ENCODE measurements at places on chromosomes 1 and 21.

GRCh38 chr1:204469304-204469703 lies 25.3 kb downstream of the PIK3C2B start:
- DNase-seq, result no peak

DNA sequence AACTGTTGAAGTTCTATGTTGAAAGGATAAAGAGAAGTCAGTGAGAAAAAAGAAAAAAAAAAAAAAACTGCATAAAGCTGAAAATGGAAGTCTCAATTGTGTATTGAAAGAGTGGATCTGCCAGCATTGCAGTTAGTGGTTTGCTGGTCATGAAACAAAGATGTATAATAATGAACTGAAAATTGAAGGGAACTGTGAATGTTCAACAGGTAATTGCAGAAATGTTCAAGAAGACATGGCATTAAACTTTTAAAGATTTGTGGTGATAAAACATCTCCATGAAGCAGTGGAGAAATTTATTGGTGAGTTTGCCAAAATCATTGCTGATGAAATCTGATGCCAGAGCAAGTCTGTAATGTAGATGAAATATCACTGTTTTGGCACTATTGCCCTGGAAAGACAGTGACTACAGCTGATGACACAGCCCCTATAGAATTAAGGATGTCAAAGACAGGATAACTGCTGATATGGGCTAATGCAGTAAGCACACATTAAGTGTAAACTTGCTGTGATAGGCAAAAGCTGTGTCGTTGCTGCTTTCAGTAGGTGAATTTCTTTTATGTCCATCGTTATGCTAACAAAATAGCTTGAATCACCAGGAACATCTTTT lies 71.0 kb downstream of the RD3 start:
- no peak for DNase-seq

DNA sequence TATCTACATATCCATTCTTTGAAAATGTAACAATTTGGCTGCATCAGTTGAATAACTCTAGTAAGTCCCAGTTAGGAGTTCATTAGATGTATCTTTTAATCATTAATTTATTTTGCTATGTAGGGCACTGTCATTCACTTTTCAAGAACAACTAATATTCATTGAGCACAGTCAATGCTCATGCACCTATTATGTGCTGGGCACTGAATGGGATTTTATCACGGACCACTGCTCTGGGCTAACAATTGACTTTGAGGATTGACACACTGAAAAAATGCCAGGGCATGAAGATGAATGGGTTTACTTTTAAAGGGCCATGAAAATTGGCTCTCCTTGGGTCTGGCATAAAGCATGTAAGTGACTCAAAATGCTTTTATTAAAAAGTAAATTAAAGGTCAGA lies 375.2 kb downstream of the PLPP3 start:
- no peak for DNase-seq

- no peak for DNase-seq
Measured at GRCh38 chr1:29793653-29794348, 557.5 kb downstream of the PTPRU start.

DNA sequence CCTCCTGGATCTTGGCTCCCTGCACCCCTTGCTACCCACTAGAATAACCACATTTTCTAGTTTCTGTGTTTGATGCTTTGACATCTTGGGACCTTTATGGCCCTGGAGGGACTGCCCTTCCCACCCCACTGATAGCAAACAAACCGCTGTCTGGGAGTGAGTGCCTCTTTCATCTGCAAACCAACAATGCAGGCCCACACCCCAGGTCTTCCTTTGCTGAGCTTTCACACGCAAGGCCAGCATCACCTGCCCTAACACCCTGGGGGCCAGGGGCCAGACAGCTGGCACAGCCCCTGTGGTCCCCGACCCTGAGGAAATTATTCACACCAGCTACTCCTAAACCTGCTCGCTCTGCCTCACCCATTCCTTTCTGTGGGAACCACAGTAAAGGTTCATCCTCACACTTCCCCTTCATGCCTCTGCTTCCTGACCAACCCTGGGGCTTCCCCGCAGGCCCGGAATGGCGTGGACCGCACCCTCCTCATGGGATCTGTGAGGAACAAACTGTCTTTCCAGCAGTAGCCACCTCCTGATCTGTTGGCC lies 15.4 kb downstream of the SLC2A7 start:
- DNase-seq, result no peak

GRCh38 chr1:109873278-109874175 lies 37.1 kb upstream of the CSF1 start:
- no peak for DNase-seq

DNA sequence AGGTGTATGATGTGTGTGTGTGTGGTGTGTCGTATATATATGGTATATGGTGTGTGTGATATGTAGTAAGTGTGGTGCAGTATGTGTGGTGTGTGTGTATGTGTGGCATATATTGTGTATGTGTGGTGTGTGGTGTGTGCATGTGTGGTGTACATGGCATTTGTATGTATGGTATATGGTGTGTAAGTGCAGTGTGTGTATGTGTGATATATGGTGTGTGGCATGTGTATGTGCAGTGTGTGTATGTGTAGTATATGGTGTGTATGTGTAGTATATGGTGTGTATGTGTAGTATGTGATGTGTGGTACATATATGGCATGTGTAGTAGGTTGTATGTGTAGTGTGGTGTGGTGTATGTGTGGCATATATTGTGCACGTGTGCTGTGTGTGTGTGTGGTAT lies 74.9 kb downstream of the OLFML3 start:
- DNase-seq, result no peak

DNA sequence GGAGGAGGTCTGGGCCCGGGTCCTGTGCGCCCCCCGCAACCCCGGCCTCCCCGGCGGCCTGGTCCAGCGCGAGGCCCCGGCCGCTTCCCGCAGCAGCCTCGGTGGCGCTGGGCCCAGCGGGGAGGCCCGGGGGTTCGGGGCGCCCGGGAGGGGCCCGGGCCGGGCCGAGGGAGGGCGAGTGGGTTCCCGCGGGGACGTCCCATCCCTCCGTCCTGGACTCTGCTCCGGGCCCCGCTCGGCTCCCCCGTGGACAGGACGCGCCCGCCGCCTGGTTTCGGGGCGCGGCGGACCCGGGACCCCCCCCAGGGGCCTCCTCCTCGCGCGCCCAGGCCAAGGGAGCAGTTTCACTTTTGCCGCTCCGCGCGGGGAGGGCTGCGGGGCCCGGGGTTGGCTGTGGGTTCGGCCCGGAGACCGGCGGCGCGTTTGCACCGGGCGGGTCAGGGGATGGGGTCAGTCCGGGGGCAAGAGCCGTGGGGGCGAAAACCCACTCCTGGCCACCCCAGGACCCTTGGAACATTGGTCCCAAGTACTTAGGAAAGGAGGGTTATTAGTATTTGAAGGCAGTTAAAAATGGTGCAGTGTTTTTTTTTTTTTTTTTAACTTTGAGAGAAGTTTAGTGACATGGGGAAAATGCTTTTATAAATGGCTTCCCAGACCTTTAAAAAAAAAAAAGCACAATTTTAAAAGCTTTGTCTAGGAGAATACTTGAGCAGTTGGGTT lies 677 bp downstream of the AGPAT3 start:
- no peak for DNase-seq

DNA sequence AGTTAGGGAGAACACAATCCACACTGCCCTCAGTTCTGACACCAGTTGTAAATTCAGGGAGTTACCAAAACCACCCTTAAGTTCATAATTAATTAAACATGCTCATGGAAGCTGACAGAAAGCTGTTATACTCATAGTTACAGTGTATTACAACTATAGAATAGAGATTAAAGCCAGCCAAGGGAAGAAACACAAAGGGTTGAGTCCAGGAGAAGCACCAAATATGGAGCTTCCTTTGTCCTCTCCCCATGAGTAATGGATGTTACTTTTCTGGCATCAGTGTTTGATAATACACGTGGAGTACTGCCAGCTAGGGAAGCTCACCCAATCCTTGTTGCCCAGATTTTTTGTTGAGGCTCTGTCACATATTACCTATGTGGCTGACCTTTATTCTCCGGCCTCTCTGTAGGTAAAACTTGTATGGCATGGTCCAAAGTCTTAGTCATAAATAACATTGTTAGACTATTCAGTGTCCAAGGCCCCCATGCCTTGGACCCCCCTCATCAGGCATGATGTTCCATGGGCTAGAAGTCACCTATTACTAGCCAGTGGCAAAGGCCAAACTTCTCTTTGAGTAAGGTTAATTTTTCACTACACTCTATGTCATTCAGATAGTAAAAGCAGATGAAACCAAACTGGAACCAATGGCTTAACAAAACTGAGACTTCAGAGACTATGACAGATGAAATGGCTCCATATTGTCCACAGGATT lies 175.7 kb downstream of the GPR52 start:
- no peak for DNase-seq

DNA sequence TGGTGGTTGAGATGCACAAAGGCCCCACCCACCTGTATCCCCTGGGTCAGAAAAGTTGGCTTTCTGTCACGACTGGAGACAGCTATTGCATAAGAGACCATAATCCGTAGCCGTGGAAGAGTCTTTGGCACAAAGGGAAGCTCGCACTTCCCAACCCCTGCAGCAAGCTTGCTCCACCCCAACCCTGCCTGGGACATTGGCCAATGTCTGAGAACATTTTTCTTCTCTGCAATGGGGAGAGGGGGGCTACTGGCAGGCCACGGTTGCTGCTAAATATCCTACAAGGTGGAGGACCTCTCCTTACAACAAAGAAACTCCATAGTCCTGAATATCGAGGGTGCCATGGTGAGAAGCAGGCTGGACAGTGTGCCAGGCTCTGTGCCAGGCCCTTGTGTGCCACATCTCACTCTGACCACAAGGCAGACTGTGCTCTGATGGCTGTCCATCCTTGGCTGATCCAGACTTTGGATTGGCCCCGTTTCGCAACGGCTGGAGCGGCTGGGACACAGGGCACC lies 104.1 kb downstream of the CSMD2 start:
- DNase-seq, result no peak

GRCh38 chr1:205306929-205307566 lies 14.5 kb downstream of the NUAK2 start:
- DNase-seq, result no peak

- DNase-seq, result no peak
Measured at GRCh38 chr1:177779166-177779965, 190.5 kb downstream of the SEC16B start.

- peak; percentile 52 for DNase-seq
Measured at GRCh38 chr1:6603915-6604558, 1.4 kb upstream of the KLHL21 start.

DNA sequence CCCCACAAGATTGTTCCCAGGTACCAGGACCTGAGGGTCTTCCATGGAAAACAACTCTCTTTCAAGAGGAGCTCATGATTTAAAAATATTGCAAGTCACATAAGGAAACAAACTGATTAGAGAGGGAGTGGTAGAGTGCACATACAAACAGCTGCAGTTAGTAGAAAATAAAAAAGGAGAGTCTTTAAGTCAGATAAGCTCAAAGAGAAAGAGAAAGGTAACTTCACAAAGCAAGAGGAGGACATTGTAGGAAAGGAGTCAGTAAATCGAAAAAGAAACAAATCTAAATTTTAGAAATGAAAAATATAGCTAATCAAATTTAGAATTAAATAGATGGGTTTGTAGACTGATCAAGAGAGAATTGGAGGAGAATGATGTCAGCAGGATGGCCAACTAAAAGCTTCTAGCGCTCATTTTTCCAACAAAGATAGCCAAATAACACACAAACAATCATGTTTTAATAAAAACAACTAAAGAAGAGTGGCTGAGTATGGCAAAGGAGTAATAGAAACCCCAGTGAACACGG lies 86.1 kb upstream of the CD53 start:
- DNase-seq, result no peak

DNA sequence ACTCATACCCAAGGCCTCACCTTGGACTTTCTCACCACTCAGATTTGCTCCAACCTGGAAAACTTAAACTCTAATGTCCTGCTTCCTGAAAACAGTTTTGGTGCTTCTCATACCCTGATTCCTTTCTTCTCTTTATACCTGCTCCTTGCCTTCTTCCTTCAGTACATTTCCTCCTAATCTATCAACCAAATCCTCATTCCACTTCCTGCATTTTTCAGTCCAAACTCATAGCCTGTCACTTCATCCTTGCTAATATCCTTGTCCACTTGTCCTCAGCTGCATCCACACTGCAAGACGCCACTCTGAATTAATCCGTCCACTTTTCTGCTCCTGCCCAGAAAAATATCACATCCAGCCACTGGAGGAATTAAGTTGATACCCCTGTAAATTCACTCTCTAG lies 25.9 kb downstream of the PPP1R15B start:
- no peak for DNase-seq

DNA sequence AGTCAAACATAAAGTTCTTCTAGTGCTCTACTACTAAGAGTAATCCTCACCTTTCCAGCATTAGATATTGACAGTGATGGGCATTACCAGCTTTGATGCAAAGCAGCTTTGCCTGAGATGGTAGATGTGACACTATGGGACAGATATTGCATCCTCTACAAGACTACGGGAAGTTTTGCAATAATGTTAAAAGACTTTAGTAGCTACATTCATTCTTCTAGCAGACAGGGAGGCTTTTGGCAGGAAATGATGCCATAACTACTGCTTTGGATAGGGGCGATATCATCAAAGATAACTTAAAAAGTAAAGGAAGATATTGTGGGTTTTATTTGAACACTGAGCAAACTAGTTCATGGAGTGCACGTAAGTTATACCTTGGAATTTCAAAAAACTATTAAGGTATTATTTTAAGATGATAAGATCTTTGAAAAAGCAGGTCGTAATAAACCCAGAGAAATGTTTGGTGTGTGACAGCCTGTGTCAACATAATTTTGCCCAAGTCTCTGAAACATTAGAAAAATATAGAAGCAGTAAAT lies 368.3 kb upstream of the TMPRSS15 start:
- DNase-seq, result no peak

Measured in AML-193 (cell line).